ENCODE measurements at places on chromosomes 3 and 15.

GRCh38 chr3:150006794-150007193, 36.1 kb upstream of the PFN2 start:
- no peak for DNase-seq

DNA sequence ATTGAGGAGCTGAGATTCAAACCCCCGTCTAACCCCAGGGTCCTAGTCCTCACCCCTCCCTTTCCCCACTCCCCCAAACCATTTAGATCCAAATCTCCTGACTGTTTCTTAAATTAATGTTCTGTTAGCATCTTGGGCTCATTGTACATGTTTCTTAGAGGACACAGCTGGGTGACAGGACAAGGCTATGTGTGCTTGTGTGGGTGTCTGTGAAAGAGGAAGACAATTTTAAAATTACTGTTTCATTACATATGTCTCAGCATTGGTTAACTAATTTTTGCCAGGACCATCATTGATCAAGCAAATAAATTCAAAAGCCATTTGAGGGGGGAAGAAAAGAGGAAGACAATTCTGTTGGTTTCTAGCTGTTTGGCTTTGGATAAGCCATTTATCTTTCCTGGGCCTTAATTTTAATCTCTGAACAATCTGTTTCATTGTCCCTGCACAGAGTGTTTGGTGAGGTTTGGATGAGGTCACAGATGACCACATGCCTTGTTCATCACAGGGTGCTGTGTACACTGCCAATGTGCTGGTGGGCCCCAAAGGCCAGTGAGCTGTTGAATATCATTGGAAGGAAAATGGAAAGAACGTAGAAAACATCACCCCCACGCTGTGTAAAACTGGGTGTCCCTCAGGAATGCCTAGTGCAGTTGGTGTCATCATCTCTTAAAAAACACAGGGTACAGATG, 51.9 kb downstream of the RPLP1 start:
- DNase-seq: no peak

- no peak for DNase-seq
Measured at GRCh38 chr3:4036046-4036445, 236.8 kb downstream of the LRRN1 start.

- no peak for DNase-seq
Measured at GRCh38 chr3:149010504-149010951, 19.2 kb downstream of the GYG1 start.

DNA sequence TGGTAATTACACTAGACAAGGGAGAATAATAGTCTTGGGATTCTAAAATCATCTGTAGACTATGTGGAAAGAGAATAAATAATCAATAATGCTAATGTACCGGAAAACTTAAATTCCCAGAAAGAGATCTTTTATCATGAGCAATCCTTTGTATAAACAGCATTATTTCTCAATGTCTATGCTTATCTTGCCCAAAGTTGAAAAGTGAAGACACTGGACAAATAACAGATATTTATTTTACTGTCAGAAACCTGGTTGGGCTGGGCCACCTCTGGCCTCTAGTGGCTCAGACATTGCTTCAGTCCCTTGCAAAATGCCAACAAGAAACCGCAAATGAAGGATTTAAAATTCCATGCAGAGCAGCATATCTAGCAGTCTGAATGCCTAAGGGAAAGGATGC, 409.9 kb downstream of the FHIT start:
- DNase-seq: no peak

DNA sequence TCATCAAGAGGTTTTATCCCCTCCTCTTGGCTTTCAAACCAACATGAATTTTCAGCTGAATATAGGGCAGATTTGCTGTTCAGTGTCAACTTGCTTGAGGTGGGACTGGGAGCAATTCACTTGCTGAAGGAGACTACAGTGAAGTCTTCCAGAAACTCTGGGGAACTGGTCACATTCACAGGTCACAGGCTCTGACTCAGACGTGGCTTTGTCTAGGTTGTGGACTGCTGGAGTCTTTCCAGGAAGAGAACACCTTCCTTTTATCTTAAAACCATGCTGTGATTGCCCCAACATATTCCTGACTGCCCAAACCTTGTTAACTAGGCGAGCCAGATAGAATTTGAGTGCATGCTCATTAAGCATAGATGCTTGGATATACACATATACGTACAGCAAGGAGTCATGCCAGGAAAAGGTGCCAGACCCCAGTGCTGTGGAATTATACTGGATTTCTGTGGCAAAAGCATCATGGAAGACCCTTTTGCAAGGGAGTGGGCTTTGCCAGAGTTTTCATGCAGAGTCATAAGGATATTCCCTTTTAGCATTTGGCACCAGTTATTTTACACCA, 399.1 kb upstream of the TBL1XR1 start:
- no peak for DNase-seq

DNA sequence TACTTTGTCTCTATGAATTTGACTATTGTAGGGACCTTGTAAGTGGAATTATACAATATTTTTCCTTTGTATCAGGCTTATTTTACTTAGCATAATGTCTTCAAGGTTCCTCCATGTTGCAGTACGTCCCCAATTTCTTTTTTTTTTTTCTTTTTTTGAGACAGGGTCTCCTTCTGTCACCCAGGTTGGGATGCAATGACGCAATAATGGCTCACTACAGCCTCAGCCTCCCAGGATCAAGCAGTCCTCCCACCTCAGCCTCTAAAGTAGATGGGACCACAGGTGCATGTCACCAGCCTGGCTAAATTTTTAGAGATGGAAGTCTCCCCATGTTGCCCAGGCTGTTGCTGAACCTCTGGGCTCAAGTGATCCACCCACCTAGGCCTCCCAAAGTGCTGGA, 40.5 kb upstream of the RPS17 start:
- DNase-seq: no peak

DNA sequence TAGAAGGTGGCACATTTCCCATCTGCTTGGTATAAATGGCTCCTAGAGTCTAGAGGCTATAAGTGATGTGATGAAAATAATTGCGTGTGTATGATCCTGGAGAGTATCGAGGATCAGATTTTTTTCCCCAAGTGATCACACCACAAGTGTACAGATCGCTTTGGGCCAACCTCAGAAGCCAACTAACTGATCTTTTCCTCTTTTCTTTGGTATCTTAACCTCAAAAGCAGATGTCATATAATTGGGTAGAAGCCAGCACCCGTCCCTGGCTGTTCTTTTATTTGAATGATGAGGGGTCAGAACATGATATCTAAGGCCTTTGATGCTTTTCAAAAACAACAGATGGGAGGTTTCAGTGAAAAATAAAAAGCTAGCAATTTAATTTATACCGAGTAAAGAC, 3.3 kb downstream of the P2RY14 start:
- DNase-seq: no peak

DNA sequence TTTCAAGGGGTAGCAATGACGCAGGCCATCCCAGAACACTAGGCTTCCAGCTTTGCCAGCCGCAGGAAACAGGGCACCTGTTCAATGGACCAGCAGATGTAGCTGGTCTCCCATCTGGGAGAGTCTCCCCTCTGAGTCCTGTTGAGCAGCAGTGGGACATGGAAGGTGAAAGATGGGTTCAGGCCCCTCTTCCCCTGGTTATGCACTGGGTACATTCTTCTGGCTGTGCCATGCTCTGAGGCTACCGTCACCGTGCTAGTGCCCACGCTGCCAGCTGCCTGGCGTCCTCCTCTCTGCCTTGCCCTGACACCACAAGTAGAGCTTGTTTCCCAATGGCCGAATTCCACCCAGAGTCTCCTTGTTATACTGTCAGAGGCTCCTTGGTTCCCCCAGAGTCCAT, 63.1 kb downstream of the TLE3 start:
- DNase-seq: no peak

- DNase-seq: no peak
Measured at GRCh38 chr15:79171320-79172031, 80.9 kb upstream of the RASGRF1 start.

- DNase-seq: no peak
Measured at GRCh38 chr3:44554626-44555592, at the start of gene ZKSCAN7. ZKSCAN7 (plus strand) TSS chr3:44555193; CDS start chr3:44557048, 1,855 bp downstream.
